ENCODE measurements at places on chromosomes 3 and 15.

- H3K27me3 ChIP-seq, result no peaks in the 10 kb centered on the region
- H3K4me3 ChIP-seq, result no peak overlapping the region
- peaks cover 39% of the 10 kb centered on the region for H3K36me3 ChIP-seq
- no peak overlapping the region for H3K27ac ChIP-seq
- H3K4me1 ChIP-seq, result peaks cover 4% of the 10 kb centered on the region
Observed at GRCh38 chr3:17151598-17152373, 267.0 kb downstream of the PLCL2 start.

GRCh38 chr3:48857641-48858040, 10.0 kb upstream of the PRKAR2A start:
- no peaks in the 10 kb centered on the region for H3K4me1 ChIP-seq
- DNase-seq, result no peak
- peaks cover 17% of the 10 kb centered on the region for H3K36me3 ChIP-seq

- H3K4me3 ChIP-seq, result no peak overlapping the region
- no peak overlapping the region for H3K27ac ChIP-seq
- H3K36me3 ChIP-seq, result peaks cover 4% of the 10 kb centered on the region
- no peaks in the 10 kb centered on the region for H3K4me1 ChIP-seq
Observed at GRCh38 chr15:85172846-85173490, 191.3 kb downstream of the PDE8A start.

GRCh38 chr15:66767240-66767659, 65.2 kb downstream of the SMAD6 start:
- no peaks in the 10 kb centered on the region for H3K36me3 ChIP-seq
- no peak for DNase-seq
- H3K4me3 ChIP-seq, result no peak overlapping the region

- DNase-seq, result no peak
- no peak overlapping the region for H3K4me3 ChIP-seq
- H3K36me3 ChIP-seq, result peaks cover 2% of the 10 kb centered on the region
- H3K4me1 ChIP-seq, result no peaks in the 10 kb centered on the region
- no peak overlapping the region for H3K27ac ChIP-seq
Observed at GRCh38 chr3:154538566-154539360, 108.8 kb upstream of the GPR149 start.

DNA sequence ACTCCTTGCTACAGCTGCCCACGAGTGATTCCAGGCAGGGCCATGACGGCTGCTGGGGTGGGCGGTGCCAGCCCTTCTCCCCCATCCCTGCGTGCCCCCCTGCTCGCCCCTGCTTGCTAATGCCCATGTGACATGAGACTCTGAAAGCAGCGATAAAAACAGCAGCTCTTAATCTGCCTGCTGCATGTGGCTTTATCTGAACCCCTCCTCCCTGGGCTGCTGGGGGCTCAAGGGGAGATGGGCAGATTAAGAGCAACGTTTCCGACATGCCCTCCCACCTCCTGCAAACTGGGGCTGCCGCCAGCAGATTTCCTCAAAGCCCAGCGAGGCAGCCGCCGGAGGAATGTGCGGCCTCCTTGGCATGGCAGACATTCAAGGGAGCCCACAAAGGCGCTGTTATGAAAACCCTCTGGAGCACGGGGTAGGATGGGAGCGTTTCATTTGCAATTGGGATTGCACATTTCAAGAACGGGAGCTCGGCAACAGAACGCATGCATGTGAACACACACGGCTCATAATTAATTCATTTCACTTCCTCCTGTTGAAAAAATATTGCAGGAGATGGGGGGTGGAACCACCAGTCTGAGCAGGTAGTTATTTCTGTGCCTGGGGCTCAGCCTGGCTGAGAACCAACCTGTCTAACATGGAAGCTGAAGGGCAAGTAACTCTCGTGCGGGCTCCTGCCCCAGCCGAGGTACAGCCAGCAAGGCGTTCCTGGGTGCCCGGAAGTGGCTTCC, 504.2 kb upstream of the PROK2 start:
- H3K4me1 ChIP-seq, result peaks cover 16% of the 10 kb centered on the region
- no peak overlapping the region for H3K27ac ChIP-seq
- peaks cover 7% of the 10 kb centered on the region for H3K27me3 ChIP-seq
- H3K36me3 ChIP-seq, result no peaks in the 10 kb centered on the region

DNA sequence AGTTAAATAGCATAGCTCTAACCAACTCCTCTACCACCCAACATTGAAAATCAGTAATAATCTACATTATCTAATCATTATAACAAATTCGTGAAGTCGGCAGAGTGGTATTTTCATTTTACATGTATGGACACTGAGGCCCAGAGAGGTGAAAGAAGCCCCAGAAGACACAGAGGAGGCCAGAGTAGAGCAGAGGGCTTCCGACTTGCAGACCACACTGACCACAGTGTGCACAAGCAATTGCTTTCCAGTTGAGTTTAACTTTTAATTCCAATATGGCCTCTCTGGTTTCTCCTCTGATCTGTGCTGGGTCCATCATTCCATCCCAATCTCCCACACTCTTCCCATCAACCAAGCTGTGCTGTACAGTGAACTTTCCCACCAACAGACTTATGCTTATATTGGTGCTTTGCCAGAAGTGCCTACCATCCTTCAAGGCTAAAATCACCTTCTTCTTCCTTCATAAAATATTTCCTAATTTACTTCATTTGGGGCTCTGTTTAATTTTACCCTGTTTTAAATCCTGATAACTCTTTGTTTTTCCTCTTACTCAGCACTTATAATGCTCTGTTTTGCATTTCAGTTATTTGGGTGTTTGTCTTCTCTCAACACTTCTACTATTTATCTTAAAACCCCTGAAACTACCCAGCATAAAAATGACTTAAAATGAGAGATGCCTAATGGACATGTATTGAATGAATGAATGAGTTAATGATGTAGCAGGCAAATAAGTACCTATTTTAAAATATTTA, 81.8 kb upstream of the TNFSF10 start:
- H3K36me3 ChIP-seq, result no peaks in the 10 kb centered on the region
- H3K27ac ChIP-seq, result no peak overlapping the region
- no peak for DNase-seq
- H3K4me3 ChIP-seq, result no peak overlapping the region
- no peaks in the 10 kb centered on the region for H3K4me1 ChIP-seq

GRCh38 chr3:152885076-152885475, 50.1 kb downstream of the P2RY1 start:
- DNase-seq, result no peak
- H3K27me3 ChIP-seq, result peaks cover 1% of the 10 kb centered on the region
- H3K4me1 ChIP-seq, result no peaks in the 10 kb centered on the region
- H3K36me3 ChIP-seq, result no peaks in the 10 kb centered on the region
- no peak overlapping the region for H3K27ac ChIP-seq

- no peaks in the 10 kb centered on the region for H3K27me3 ChIP-seq
- no peaks in the 10 kb centered on the region for H3K36me3 ChIP-seq
- no peak overlapping the region for H3K27ac ChIP-seq
- no peak for DNase-seq
- no peaks in the 10 kb centered on the region for H3K4me1 ChIP-seq
Observed at GRCh38 chr3:197017003-197017402, 12.6 kb downstream of the MELTF start.
